ENCODE measurements at places on chromosomes 2 and 18. TPM values are rescaled to one million over a fixed set of nuclear protein-coding genes. Genes with fewer than 3 reads are reported as not detected.

GRCh38 chr2:64617631-64618151 lies 36.0 kb downstream of the SERTAD2 start:
- DNase-seq, result no peak

- no peak for DNase-seq
Observed at GRCh38 chr2:10532638-10533101, 84.5 kb upstream of the ODC1 start.

FAM117B gene
- total RNA-seq, result 7.0 TPM

MROH2A gene
- not detected for total RNA-seq

GRCh38 chr2:42030200-42030759 lies 17.5 kb upstream of the PKDCC start:
- DNase-seq, result no peak

- no peak for DNase-seq
Observed at GRCh38 chr18:6366776-6367175, 47.9 kb downstream of the L3MBTL4 start.

ALPP gene
- not detected for total RNA-seq

DNA sequence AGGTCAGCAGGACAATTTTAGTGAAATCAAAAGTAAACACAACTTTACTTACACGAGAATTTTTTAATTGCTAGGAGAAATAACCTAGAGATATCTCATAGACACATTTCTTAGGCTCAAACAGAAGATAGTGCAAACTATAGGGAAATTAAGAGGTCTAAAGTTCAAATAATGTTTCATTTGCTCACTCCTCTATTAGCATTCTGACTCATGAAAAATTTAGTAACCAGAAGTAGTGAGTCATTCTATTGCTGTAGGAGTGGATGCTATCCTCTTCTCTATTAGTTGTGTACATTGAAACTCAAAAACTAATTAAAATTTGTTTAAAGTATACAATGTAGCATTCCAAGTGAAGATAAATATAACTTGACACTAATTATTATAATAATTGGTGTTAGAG lies 908.3 kb upstream of the TMEFF2 start:
- DNase-seq, result no peak

SP140 gene
- not detected for total RNA-seq

DNA sequence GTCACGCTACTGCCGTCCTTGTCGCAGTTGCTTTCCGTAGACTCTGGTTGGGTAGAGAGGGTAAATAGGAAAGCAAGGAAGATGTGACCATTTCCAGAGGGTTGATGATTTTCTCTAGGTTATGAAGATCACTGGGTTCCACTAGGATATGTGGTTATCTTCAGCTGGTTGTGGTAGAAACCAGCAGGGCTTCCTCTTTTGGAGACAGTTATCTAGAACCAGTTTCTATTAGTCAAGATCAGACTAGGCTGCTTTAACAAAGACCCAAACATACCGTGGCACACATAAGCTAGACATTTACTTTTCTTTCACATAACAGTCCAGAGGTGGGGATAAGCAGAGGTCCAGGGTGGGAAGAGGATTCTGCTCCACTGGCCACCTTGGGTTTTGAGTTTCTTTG lies 59.6 kb downstream of the FASTKD2 start:
- no peak for DNase-seq

DNA sequence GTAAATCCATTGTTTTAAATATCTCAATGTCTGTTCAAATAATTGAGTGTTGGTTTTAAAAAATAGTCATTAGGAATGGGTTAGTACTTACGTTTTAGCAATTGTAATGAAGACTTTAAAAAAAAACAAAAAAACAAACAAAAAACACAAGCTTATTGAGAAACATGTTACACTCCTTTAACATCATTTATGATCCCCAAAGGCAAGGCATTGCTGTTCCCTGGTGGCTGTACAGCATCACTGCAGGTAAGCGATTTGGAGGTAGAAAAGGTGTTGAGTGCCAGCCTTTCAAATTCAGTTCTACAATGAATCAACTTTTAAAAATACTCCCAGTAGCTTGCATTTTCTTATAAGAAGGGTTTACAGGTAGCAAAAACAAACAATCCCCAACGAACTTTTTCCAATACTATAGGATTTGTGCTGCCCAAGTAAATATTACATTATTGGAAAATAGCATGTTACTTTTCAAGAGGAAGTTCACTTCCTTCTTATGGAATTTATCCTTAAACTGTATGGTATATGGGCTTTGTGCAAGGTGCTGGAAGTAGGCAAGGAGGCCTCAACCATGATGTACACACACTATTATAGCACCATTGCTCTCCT lies 27.5 kb downstream of the CNRIP1 start:
- peak; percentile 11 for DNase-seq

SERPINB12 gene
- total RNA-seq, result not detected

DNA sequence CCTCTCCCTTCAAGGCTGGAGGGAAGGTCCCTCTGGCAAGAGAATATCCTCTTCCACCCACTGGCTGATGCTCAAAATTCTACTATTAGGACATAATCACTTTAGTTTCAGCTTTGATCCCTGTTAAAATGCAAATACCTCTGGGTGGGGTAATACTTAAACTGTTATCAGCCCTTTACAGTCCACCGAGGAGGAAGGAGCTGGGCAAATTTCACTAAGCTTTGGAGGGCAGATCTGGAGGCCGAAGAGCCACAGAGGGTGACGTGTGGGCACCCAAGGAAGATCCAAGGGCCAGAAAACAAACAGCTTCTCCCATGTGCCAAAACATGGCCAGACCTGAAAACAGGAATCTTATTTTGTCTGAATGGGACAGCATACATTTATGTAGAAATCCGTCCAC lies 74.6 kb upstream of the BCL11A start:
- DNase-seq, result no peak

All from endothelial cell of umbilical vein (primary cell).